ENCODE measurements at places on chromosomes 3 and 15. TPM values are rescaled to one million over a fixed set of nuclear protein-coding genes. Genes with fewer than 3 reads are reported as not detected.

DNA sequence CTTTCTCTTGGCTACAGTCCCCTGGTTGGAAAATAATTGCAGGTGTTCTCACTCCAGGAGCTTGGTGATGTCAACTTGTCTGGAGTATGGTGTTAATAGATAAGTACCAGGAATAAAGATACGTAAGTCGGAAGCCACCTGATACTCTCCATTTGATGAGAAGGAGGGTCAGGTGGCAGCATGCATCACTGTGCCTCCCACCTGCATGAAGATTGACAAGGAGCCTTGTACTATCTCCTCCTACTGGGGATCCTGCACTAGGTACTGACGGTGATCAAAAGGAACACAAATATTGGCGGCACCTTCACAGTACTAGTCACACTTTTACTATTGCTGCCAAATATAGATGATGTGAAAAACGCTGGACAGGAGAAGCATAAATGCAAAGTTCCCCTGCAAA lies 32.6 kb upstream of the GABRB3 start:
- no peak for DNase-seq

DNA sequence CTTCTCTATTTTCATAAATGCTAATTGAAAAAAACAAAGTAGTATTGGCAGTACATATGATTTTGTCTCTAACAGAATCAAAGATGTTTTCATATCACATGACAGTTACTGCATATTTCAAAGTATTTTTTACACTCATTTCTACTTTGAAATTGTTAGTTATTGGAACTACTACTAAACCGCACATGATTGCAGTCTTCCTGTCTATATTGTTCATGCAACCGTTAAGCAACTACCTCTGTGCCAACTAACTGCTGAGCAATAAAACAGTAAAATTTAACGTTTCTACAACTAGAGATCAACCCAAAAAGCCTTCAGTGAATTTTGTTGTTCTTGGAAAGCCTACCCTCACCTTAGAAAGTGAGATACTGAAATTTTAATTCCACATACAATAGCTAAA lies 64.2 kb downstream of the DMXL2 start:
- DNase-seq: no peak

DNA sequence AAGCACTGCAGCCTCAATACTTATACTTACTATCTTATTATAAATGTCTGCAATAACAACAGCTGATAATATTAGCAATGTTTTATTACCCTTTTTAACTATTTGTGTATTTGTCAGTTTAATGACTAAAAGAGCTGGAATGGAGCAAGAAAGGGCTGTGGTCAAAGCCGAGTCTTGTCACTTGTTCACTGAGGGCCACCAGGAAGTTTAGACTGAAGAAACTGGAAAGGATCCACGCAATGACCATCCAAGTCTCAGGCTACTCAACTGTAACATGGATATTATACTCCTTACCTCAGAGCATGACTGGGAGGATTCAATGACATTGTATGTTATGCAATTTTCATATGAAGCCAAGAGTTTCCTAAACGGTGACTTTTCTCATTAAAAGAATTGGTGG lies 90.4 kb downstream of the TJP1 start:
- DNase-seq: no peak

Gene ATP8B4
- total RNA-seq: 0.99 TPM

DNA sequence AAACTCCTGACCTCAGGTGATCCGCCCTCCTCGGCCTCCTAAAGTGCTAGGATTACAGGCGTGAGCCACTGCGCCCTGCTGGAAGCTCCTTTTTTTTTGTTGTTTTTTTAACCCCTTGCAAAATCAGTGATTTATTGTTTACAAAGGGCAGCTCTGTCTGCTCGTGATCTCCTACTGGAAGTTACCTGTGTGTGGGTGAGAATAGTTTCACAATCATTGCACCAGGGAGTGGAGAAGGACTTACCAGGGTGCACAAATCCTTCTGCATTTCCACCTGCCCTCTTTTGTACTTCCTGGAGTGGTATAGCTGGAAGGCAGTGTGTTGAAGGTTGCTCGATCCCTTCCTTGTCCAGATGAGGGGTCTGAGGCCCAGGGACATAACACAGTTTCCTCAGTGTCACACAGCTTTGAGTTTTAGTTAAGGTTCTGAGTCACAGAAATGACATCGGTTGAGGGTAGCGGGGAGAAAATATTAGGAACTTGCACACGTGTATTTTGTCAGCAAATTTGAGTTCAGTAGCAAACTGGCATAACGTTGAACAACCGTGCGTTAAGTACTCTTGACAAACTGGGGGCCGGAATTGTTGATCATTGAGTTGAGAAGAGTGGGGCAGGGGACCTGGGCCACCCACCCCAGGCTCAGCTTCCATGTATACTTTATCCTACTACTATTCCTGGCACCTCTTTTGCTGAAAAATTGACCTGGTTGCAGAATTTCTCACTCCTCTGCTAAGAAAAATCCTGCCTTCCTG lies 11.3 kb upstream of the TRAK1 start:
- DNase-seq: no peak

DNA sequence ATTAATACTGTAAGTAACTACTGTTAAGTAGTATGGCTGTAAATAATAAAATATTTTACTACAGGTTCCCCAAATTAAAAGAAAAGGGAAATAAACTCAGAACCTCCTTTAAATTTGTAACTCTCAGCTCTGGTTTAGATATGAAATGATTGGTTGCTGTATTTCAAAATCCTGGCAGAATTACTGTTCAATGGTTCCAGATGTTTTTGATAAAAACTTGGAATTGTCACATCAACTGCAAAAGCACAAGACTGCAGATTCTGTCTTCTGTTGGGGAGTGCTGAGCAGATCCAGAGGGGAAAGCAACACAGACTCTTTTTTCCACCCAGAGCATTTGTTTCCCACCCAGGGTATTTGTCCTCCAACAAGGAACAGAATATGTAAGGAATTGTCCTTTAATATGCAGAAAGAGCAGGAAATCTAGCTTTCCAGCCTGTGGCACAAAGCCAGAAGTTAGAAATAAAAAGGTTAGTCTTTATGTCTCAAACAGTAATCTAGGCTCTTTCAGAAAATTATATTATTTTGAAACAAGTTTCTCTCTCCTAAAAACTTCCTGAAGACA lies 178.1 kb downstream of the KLHL25 start:
- DNase-seq: peak; percentile 83

- no peak for DNase-seq
Measured at GRCh38 chr15:88746451-88746850, 56.8 kb upstream of the ACAN start.

DNA sequence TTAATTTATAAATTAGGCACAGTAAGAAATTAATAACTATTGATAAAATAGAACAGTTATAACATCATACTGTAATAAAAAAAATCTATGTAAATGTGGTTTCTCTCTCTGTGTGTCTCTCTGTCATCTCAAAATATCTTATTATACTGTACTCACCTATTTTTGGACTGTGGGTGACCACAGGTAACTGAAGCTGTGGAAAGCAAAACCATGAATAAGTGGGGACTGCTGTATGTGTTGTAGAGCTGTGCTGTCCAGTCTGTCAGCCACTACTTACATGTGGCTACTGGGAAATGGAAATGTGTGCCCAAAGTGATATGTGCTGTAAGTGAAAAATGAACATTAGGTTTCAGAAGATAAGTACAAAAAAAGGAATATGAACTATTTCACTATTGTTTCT lies 145.5 kb downstream of the CNTN4 start:
- DNase-seq: no peak
